ENCODE measurements at places on chromosomes 6 and 20.

DNA sequence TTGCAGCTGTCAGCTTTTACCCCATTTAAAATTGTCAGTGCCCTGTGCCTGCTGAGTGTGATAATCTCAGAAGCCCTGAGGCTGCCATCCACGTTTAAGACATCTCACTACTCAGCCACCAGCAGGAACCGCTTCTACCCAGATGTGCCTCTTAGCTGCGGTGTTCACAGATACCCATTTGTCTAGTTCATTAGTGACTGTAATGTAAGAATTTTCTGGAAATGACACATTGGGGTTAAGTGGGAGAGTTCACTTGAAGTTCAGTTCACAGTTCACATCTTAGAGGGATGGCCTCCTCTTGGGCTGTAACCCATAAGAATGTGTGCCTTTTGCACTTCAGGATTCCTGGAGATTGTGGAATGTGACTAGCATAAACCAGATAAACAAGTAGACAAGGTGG lies 477.7 kb downstream of the BTBD3 start:
- DNase-seq: no peak

DNA sequence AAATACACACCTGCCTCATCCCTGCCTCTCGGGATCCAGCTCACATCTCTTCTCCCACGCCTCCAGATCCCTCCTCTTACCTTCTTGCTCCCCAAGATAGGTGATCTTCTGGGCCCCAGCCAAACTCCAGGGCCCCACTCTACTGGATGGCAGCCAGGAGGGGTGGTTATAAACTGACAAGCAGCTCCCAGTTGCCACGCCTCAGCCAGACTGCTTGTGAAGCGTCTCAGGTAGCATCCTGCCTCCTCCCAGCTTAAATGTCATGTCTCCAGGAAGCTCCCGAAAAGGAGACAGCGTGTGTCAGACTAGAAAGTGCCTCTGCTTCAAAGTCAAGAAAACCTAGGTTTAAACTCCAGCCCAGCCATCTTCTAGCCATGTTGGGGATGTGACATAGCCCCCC lies 114.1 kb downstream of the LRFN2 start:
- no peak for DNase-seq

- DNase-seq: no peak
Observed at GRCh38 chr20:6086868-6087267, 33.0 kb upstream of the LRRN4 start.

DNA sequence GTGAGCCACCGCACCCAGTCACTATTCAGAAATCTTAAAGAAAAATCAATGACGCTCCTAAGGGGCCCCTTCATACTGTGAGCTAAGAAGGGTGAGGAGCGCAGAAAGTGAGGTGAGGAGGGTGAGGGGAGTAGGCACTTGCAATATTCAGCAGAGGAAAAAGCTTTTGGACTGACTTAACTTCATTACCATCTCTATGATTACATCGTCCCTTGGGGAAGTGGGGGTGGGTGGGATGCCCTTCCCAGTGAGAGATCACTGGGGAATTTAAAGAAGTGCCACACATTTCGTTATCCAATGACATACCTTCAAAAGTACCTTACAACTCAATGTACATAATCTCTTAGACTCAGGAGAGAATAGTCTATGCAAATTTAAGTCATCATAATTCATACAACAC lies 46.5 kb downstream of the SMLR1 start:
- DNase-seq: no peak

- no peak for DNase-seq
Observed at GRCh38 chr20:58500256-58500655, 14.9 kb downstream of the APCDD1L start.

- no peak for DNase-seq
Observed at GRCh38 chr6:5261545-5262109, 314 bp downstream of the FARS2 start.

GRCh38 chr6:108714101-108714765 lies 134.0 kb upstream of the ARMC2 start:
- peak; percentile 67 for DNase-seq

- no peak for DNase-seq
Observed at GRCh38 chr20:50467174-50467573, 43.0 kb upstream of the PTPN1 start.

DNA sequence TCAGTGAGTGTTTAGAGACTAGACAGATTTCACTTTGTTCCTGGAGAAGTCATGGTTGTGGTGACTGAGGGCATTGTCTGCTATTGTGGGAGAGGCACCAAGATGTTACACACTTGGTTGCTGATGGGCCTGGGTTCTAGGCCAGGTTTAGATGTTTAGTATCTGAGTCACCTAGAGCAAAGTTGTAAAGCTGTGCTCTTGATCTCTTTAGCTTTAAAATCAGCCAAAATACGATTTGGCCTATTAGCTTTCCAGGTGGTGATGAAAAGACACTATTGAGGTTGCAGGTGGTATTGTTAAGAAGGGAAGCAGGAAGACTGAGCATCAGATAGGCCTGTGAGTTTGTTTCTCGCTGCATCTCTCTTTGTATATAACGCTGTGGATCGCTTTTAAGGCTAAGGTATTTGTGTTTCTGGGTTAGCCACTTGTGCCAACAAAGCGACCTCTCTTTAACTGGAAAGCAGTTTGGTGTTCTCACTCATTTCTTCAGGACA lies 48.6 kb downstream of the FOXO3 start:
- DNase-seq: peak; percentile 87

DNA sequence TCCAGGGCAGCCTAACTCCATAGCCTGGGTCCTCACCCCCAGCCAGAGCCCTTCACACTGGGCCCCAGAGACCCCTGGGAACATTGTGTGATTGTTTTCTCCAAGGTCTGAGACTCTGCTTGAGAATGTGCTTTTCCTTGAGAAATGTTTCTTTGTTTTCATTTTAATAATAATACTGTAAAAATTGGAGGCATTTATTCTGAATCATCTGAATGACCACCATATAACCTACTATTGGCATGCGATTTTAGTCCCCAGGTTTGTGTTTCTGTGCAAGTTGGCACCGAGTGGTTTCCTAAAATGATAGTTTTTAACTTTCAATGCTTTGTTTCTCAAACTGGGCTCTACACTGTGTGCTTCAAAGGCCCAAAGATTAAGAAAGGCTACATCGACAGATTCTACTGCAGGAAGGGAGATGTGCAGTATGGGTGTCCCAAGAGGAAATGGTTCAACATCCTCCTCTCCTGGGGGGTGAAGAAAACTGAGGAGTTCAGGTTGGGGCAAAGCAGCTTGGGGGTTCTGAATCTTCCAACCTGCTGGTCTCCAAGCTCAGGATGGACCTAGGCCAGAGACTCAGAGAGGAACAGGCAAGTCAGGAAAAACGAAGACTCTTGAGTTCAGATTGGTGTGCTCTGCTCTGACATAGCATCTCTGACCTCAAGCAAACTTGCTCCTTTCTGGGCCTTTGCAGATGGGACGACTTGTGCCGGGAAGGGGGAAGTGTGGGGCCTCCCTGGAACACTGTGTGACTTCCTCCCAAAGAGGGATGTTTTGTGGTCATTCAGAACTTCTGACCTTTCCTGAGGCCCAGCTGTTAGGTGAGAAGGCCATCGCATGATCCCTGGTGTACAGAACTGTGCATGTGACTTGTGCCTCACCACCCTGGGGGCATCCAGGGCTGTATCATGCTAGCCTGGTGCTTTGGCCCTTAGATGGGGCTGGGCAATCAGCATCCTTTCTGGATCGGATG lies 31.0 kb downstream of the DAAM2 start:
- peak; percentile 69 for DNase-seq

GRCh38 chr6:89503641-89504040 lies 70.7 kb downstream of the ANKRD6 start:
- no peak for DNase-seq

DNA sequence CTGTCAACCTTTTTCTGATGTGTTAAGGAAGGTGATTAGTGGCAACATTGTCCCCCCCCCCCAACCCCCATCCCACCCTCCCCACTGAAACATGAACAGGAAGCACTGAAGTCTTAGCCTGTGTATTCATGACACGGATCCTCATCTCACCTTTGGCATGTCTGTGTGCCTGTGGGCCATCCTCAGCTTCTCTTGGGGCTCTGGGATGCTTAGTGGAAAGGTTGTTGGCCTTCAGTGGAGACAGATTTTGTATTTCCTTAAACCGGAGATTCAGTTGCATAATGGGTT lies 93.6 kb downstream of the RREB1 start:
- no peak for DNase-seq

GRCh38 chr6:166957087-166957804 lies 896 bp upstream of the RNASET2 start:
- DNase-seq: no peak

DNA sequence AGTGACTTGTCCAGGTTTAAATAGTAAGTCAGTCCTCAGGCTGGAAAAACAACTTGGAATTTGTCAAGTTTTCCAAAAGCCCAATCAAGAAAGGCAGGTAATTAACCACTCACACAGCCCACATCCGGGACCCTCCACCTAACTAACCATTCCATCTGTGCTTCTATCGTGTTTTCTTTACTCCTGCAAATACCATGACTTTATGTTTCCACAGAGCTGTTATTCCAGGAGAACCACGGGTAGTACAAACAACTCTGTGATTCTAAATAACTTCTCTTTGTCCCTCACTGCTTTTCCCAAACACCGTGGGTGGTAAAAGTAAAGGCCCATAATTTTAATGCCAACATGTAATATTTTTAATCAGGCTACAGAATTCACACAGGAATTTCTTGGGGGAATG lies 49.6 kb upstream of the NT5E start:
- no peak for DNase-seq

GRCh38 chr6:80134065-80134464 lies 27.6 kb downstream of the BCKDHB start:
- DNase-seq: no peak

DNA sequence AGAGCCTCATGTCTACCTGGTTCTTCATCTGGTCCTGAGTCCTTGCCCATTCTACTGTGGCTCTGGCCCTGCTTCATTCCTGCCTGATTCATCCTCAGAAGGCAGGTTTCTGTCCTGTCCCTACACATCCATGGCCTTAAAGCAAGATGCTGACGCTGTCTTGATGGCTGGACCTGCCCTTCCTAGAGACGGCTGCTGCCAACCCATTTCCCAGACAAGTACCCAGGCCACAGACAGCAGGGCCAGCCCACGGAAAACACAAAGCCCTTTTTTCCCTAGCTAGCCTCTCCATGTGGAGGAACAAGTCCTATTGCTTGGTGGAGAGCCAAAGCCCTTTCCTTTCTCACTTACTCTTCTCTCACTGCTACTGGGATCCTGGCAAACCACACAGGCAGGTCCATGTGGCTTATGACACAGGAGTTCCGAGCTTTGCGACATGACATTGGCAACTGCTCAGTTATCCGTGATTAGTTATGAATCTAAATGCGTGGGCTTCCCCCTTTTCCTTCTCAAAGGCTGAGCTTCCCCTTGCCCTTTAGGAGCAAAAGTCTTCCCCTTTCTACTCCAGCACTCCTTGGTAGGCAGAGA lies 72.9 kb downstream of the SLC22A3 start:
- DNase-seq: no peak

- peak; percentile 2 for DNase-seq
Observed at GRCh38 chr6:18823782-18824386, 436.7 kb downstream of the RNF144B start.

GRCh38 chr6:22251348-22251747 lies 45.5 kb downstream of the PRL start:
- DNase-seq: peak; percentile 41

DNA sequence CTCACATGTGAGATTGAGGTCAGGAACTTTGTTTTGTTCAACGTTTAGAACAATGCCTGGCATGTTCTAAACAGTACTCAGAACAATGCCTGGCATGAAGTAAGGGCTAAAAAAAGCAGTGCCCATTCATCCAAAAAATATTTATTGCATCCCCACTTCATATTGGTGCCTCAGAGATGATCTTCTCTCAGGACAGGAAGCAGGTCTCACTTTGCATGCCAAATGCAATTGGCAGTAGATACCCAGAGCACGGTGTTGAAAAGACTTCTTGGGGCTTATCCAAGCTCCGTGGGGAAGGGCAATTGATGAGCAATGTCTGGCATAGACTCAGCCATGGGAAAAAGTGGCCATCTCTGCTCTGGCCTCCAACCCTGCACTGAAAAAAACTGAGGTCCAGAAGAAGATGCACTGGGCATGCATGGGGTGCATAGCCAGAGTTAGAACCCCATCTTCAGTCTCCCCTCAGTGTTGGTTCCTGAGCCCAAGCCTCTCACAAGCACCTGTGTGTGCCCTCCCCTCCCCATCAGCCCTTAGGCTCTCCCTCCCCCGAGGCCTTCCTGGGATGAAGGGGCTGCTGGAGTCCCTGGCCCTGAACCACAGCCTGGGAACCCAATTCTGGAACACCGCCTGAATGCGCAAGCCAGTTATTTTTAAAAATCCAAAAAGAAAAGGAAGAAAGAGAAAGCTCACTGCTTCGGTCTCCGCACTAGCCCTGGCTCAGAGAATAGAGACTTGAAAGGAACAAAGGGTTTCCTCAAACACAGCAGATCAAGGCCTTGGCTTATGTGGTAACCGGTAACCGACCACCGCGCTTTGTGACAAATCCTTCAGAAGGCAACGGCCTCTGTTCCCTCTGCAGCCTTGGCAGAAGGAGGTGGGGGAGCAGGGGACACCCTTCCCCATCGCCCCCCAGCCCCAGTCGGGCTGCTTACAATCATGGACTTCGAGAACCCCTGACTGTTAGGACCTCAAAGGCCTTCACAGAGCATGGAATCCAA lies 78.5 kb upstream of the SIRPA start:
- peak; percentile 92 for DNase-seq

- peak; percentile 77 for DNase-seq
Observed at GRCh38 chr20:64203037-64203777, 39.0 kb downstream of the MYT1 start.

DNA sequence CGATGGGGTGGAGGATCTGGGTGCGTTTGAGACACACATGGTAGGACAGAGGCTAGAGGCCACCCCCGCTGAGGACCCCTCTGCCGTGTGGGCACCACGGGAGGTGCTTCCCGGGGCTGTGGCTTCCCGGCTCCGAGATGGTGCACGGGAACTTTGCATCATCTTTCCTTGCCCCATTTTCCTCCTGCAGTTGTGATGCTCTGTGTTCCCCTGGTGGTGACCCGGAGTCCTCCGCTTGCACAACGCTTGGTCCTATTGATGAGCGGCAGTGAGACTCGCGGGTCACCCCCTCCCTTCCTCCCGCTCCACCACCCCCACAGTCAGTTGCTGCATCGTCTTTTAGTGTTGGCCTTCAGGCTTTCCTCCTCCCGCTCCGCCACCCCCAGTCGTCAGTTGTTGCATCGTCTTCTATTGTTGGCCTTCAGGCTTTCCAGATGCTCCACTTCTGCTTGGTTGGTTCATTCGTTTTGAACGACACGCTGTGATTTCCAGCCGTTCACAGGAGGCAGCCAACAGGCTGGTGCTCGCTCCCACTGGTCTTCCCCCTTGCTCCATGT lies 37.3 kb downstream of the PYGB start:
- DNase-seq: no peak

- no peak for DNase-seq
Observed at GRCh38 chr6:4191271-4191721, 55.9 kb upstream of the ECI2 start.

- peak; percentile 78 for DNase-seq
Observed at GRCh38 chr20:63911176-63911575, 16.2 kb downstream of the DNAJC5 start.

Measured in myocyte (in vitro differentiated cells).